Lower lobe of right lung (tissue), 2 donors: ENCODE measurements at places on chromosomes 12 and 14.

- no peak for DNase-seq
Measured at GRCh38 chr12:103278329-103278728, 217.4 kb downstream of the C12orf42 start.

GRCh38 chr14:68439676-68440075 is 353.2 kb downstream of the ZFP36L1 start:
- no peak for DNase-seq

GRCh38 chr12:96117460-96117859 is 76.7 kb upstream of the ELK3 start:
- DNase-seq = no peak

GRCh38 chr12:1740161-1740948 is 49.5 kb downstream of the ADIPOR2 start:
- no peak for DNase-seq

DNA sequence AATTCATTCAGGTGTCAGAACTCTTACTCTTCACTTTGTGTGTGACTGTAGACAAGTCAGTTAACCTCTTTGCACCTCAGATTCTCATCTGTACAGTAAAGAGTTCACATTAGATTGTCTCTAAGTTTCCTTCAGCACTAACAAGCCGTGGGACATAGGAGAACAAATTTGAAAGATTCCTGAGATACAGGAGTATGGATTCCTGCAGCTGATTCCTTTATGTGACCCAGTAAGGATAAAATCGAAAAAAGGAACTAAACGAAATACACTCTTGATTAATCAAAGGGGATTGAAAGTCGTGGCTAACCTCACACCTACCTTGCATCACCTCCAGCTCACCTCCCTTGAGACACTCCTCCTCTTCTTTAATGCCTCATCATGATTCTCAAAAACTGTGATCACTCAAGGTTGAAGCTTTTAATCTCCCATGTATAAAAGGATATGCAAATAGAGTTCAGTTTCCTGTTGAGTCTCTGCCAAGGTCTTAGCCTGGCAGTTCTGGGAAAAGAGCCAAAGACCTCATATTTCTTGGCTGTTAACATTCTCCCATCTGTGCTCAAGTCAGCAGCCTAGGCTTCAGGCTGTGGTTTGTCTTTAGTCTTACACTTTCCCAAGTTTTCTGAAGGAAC is 156.6 kb downstream of the DAD1 start:
- no peak for DNase-seq

DNA sequence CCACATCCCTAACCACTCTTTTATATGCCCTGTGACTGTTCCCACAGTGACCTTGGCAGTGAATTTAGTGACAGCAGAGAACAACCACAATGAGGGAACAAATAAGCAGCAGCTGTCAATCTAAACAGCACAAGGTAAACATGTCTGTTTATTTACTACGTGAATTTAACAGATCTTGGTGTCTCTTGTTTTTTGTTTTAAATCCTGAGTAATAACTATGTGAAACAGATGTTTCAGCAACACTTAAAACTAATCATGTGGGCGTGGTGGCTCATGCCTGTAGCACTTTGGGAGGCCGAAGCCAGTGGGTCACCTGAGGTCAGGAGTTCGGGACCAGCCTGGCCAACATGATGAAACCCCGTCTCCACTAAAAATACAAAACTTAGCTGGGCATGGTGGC is 17.0 kb upstream of the CFAP54 start:
- no peak for DNase-seq
